ENCODE measurements at places on chromosomes 3 and 15. TPM values are rescaled to one million over a fixed set of nuclear protein-coding genes. Genes with fewer than 3 reads are reported as not detected.

- no peak for DNase-seq
Observed at GRCh38 chr3:72256716-72257115, 471.8 kb upstream of the PROK2 start.

DNA sequence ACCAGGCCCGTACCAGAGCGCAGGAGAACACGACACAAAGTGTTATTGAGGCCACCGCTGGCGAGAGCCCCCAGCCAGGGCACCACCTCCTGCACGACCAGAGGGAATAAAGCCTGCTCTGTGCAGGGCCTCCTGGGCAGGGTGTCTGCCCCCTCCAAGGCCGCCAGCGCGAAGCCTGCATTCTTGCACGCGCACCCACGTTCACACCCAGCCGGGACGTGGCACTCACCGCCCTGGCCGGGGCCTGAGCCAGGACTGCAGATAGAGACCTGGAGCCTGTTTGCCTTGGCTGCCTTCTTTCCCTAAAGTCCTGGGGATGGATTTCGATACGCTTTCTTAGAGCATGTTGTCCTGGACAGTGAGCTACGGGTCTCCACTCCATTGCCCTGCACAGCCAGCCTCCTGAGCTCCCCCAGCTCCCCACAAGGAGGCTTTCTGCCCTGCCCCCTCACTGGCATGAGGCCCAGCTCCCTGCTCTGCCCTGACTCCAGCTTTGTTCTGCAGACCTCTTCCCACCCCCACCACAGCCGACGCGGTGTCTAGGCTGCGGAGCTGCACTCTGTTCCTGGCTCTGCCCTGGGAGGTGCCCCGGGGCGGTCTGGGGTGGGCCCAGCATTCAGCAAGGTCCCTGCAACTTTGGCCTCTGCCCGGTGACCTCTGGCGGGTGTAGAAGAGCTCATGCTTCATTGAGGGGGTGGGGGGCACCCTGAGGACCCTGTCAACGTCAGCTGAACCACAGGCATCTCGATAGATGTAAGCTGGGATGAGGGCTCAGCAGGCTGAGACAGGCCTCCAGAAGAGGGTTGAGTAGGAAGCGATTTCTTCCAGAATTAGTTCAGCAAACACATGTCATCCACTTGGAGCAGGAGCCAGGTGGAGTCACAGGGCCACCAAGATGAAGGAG, 145.0 kb downstream of the LRRK1 start:
- no peak for DNase-seq

DNA sequence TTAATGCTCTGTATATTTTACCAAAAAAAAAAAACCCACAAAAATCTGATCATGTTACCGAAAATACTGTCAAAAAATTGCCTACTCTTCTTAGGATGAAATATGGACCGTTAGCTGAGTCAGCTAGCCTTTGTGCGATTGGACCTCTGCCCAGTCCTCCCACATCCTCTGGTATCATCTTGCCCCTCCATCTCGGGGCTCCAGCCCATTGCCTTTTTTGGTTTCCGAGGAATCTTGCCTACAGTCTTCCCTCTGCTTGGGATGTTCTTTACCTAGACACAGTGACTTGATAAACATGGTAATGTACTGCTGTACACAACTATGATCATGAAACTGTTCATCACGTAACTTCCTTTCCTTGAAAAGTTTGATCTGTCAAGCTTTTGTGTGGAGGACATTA, 371.4 kb downstream of the SV2B start:
- DNase-seq, result peak; percentile 81

DNA sequence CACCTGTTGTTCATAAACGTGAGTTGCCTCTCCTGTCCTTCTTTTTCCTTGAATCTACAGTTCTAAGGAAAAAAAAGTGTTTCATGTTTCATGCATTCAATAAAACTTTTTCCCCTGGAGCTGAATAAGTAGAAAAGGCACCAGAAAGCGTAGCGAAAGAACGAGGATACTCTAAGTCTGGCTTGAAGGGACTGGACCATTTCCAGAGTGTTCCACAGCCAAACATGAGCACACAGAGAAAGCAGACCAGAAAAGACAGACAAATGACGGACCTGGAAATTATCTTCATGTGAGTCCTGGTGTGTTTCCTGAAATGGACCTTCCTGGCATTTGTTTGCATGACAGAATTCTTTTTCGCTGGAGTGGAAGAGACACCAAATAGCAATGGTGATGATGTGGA, 204.7 kb downstream of the SV2B start:
- DNase-seq, result no peak

DNA sequence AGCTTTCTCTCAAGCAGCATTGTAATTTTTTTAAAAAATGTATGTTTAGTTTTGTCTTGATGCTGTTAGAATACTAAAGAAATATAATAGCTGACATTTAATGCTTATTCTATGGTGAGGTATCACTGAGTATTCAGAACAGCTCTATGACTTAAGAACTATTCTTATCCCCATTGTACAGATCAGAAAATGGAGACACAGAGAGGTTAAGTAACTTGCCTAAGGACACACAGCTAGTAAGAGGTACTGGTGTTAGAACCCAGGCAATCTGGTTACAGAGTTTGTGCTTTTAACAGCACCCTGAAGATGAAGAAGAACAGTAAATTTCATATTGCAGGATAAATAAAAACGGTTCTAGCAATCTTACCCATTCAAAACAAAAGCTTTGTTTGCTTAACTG, 15.5 kb downstream of the PLA2G4D start:
- DNase-seq, result no peak

- no peak for DNase-seq
Observed at GRCh38 chr15:64193971-64194370, 31.1 kb upstream of the PPIB start.

GRCh38 chr15:78956937-78957336, 12.1 kb upstream of the CTSH start:
- no peak for DNase-seq

DNA sequence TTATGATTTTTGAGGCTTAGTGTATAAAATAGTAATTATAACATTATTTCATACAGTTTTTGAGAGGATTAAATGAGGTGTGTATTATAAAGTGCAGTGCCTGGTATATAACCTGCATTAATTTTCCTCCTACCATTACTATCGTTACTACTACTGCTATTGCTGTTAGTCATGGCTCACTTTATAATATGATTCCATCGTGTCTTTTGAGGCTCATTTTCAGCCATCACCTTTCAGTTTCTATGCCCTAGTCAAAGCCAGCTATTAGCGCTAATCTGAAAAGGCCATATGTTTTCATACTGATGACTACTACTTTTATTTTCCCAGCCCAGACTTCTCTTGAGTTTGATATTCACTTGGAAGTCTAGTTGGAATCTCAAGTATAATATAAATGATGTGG, 5.5 kb downstream of the MEF2A start:
- DNase-seq, result no peak

GRCh38 chr15:51224428-51224827, 114.0 kb downstream of the CYP19A1 start:
- no peak for DNase-seq

GRCh38 chr15:63365273-63365680, 16.4 kb downstream of the CA12 start:
- DNase-seq, result no peak

GRCh38 chr3:196142202-196142956, 60.5 kb upstream of the TFRC start:
- no peak for DNase-seq

DNA sequence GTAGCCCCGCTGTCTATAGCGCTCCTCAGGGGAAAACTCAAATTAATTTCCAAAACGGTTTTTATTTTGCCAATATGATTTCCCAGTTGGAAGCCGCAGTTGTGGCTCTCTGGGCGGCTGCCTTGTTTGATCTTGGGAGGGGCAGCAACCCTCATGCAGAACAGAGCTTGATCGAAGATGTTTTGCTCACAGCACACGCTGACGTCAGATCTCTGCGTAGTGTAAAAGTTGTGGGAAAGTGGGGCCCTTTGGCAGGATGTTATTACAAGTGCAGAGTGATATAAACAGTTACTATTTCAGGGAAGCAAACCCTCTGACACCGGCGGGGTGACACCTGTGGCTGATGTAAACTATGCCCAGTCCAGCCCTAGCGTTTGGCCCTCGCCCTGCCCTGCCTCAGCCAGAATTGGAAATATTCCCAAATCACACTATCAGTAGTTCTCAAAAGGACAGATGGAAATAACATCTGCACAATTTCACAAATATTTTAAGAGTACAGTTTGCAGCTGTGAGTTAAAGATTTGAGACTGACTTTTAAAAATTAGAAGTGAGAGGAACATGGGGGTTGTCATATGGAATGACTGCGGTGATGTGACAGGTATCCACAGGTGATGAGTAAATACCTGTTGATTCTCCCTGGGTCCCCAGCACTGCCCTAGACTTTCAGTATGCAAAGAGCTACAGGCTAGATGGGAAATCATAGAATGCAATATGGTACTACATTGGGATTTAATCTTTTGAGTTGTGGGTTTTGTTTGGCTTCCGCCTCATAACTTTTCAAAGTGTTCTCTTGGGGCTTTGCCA, 1.7 kb downstream of the SYNM start:
- peak; percentile 89 for DNase-seq

DNA sequence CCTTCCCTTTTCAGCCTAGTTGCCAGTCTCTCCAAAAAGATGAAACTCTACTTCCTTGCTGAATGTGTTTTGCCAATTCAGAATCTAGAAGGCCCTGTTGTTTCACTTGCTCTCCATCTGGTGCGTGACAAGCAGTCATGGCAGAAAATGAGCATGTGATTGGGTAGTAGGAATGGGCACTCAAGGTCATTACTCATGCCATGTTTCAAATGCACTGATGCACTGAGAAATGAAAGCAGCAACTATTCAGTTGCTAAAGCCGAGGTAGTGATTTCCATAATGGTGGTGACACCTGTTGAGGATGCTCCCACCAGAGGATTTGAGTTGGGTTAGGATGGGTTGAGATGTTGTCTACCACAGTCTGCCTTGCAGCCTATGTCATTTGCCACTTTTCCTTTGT, 12.7 kb downstream of the ZBTB38 start:
- no peak for DNase-seq

GRCh38 chr3:4759689-4760312, 219.4 kb upstream of the BHLHE40 start:
- DNase-seq, result no peak

GRCh38 chr3:192186498-192186897, 540.8 kb downstream of the FGF12 start:
- no peak for DNase-seq

- DNase-seq, result no peak
Observed at GRCh38 chr15:62392376-62392775, 227.3 kb upstream of the C2CD4B start.

The TMEM45A gene
- 33.0 TPM for polyA plus RNA-seq

The MEIS2 gene
- polyA plus RNA-seq, result 33.4 TPM

The KNG1 gene
- not detected for polyA plus RNA-seq

The MYRIP gene
- not detected for polyA plus RNA-seq

The CDC25A gene
- polyA plus RNA-seq, result 2.1 TPM

The ATP13A3 gene
- 132 TPM for polyA plus RNA-seq

The RCN2 gene
- polyA plus RNA-seq, result 77.8 TPM

The CMTM8 gene
- polyA plus RNA-seq, result 0.31 TPM

The IL12A gene
- 3.6 TPM for polyA plus RNA-seq

The ZBED2 gene
- polyA plus RNA-seq, result 0.11 TPM

The DPPA2 gene
- polyA plus RNA-seq, result not detected

The TJP1 gene
- polyA plus RNA-seq, result 72.7 TPM

Data from AG04450 (cell line).